ENCODE measurements at places on chromosomes 2 and 18.

GRCh38 chr2:241110089-241110606 lies 8.1 kb upstream of the MTERF4 start:
- no peak for DNase-seq

DNA sequence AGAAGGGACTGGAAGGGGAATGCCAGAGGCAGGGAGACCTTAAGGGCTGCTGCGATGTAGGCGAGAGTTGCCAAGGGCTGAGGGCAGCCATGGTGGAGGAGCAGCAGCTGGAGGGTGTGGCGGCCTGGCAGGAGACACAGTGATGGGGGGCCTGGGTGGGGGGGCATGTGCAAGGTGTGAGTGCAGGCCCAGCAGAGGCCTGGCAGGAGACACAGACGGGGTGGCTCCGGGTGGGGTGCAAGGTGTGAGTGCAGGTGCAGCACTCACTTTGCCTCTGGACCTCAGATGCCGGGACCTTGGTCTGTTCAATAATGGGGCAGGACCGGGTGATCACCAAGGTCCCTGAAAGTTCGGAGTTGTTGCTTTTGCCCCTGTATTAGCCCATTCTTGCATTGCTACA lies 76.2 kb upstream of the ODC1 start:
- no peak for DNase-seq

DNA sequence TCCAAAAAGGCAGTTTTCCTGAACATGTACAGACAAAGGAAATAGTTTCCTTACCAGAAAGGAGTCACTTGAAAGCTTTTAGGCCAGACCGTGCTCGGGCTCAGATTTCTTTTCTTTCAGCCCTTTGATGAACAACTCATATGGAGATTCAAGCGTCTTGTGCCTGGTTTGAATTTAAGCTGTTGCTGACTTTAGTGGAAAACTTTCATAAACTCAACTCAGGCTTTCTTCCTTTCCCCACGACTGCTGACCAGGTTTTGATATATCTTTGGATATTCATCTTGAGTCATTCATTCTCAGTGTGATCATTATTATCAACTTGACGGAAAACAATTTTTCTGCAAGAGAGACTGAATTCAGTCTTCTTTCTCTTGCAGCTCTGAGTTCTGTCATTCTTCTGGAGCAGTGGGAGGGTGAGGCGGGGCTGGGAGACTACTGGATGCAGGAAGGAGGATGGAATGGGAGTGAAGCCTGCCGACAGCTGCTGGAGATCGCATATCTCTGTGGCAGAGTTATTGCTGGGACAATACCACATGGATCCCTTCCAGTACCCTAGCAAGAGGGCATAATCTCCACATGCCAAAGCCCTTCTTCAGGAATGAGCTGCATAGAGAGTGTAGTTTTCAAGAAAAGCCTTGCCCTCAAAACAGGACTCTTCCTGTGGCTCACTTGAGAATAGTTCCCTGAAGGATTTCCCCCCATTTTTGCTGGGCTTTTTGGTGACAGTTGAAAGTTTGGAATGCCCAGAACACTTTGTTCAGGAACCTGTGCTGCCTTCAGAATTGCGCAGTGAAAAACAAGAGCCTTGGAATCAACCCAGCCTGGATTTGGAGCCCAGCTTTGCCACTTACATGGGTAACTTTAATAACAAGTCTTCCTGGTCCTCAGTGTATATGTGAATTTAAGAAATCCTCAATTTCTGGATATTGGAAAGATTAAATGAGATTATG lies 364.4 kb downstream of the ZNF521 start:
- peak; percentile 48 for DNase-seq

- DNase-seq: no peak
Observed at GRCh38 chr2:20676353-20677215, 9.6 kb downstream of the GDF7 start.

- DNase-seq: no peak
Observed at GRCh38 chr2:226674123-226674522, 125.5 kb downstream of the IRS1 start.

DNA sequence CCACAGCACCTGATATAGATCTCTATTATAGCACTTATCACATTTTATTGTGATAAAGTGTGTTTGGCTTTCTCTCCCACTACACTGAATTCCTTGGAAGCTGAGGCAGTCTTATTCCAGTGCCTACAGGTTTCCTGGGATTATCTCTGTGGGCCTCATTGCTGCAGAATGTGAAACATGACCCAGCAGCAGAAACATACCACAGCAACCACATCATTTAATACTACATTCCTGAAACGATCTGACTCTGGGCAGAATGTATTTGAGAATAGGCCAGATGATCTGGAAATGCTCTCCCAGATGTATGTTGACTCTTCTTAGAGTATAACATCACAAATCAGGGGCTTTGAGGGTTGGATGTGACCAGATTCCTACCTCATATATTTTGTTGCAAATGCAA lies 323.5 kb upstream of the TANK start:
- DNase-seq: peak; percentile 89

DNA sequence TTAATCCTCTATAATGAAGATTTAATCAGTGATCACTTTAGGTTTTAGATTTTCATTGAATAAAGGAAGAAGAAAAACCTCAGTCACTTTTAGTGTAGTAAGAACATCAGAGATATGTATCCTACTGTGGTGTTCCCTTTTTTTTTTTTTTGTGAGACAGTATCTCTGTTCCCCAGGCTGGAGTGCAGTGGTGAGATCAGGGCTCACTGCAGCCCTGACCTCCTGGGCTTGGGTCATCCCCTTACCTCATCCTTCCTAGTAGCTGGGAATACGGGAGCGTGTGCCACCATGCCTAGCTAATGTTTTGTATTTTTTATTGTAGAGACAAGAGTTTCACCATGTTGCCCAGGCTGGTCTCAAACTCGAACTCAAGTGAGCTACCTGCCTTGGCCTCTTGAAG lies 5.1 kb downstream of the SLC39A10 start:
- DNase-seq: no peak

DNA sequence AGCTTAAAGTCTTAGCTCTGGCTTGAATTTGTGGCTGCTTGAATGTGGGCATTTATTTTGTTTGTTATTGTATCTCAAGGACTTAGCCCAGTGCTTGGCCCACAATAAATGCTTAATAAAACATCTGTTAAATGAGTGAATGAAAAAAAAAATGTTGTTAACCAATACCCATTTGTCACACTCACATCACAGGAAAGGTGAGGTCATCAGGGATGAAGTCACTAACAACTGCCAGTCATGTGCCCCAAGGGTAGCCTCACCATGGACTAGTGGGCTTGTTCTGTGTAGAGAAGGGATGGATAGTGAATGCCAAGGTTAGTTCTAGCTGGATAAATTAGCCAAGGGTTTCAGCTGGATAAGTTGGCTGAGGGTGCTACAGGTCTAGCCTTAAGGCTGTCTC lies 3.0 kb downstream of the NRBP1 start:
- peak; percentile 37 for DNase-seq

DNA sequence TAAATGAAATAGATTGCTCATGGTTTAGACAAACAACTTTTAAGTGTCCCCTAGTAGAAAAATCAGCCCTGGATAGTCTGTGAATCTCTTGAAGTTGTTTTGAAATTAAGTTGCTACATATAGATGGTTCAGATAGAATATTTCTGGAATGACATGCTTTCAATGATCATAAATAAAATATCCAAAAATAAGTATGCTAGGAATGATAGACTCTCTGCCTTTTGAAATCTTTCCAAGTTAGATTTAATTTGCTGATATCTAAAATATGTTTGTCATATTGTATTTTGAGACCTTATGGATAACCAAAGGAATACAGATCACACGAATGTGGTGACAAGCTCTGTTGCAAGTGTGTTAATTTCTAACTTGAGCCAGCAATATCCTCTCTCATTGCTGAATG lies 488.7 kb downstream of the THSD7B start:
- DNase-seq: no peak

GRCh38 chr2:44708661-44709000 lies 232.9 kb upstream of the SIX3 start:
- no peak for DNase-seq

DNA sequence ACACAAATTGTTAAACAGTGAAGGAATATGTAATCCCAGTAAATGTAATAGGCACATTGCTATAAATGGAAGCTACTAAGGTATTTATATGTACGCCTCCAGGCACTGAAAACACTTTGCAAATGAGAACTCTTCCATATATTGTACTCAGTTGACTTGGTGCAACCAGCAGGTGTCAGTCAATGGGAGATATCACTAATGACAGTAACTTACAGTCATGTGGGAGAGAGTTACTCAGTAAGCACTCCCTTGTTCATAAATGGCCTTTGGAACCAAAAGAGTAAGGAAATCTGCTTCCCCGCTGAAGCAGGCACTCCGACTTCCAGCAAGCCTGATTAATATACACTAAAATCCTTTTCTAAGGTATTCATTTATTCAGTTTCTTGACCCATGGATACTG lies 5.9 kb downstream of the MDH1 start:
- no peak for DNase-seq

GRCh38 chr2:72138011-72138881 lies 9.4 kb downstream of the CYP26B1 start:
- DNase-seq: no peak

DNA sequence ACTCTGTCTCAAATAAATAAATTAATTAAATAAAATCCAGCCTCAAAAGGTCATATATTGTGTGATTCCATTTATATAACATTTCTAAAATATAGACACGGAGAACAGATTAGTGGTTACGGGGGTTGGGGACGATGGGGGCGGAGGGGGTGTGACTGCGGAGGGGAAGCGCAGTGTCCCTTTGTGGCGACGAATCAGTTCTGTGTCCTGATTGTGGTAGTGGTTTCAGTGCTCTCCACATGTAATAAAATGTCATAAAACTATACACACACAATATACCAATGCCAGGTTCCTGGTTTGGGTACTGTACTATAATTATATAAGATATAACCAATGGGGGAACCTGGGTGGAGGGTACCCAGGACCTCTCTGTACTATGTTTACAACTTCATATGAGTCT lies 186.4 kb downstream of the ANAPC1 start:
- DNase-seq: no peak

- no peak for DNase-seq
Observed at GRCh38 chr2:38960609-38961320, 71.1 kb downstream of the ARHGEF33 start.

Data from AG20443 (cell line).